K562 (cell line): ENCODE measurements at places on chromosomes 12 and 14. TPM values are rescaled to one million over a fixed set of nuclear protein-coding genes. Genes with fewer than 3 reads are reported as not detected.

Gene PRPH
- total RNA-seq, result 0.81 and 1.6 TPM in 2 replicates

Gene RTL1
- not detected in 2 replicates for total RNA-seq

Gene GNB3
- total RNA-seq, result 3.4 and 4.5 TPM in 2 replicates

Gene PPFIA2
- total RNA-seq, result not detected in 2 replicates

Gene DPF3
- total RNA-seq, result 1.1 and 1.7 TPM in 2 replicates

DNA sequence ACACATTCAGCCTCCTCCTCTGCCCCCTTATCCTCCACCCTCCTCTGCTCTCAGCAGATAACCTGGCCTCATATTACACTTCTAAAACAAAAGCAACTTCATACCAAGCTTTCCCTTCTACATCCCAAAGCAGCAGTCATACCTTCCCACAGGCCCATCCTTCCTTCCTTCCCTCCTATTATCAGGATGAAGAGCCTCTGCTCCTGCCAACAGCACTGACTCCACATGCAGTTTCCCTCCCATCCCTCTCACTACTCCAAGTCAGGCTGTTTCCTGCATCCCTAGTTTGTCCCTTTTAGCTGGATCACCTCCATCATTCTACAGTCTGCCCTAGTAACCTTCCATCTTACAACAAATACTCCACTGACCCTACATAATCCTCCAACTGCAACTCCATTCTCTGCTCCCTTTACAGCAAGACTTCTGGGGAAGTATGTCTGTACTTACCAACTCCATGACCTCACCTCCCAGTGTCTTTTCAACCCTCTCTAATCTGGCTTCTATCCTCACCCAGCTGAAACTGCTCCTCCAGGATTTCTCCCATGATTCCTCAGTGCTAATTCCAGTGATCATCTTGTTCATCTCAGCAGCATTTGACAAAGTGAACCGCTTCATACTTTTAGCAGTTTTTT lies 4.9 kb upstream of the YEATS4 start:
- no peaks in the 10 kb centered on the region for H3K27me3 ChIP-seq
- no peak for DNase-seq
- peaks cover 15% of the 10 kb centered on the region; the same call in 2 of the 3 replicates for H3K4me1 ChIP-seq
- no peaks in the 10 kb centered on the region for H3K36me3 ChIP-seq

DNA sequence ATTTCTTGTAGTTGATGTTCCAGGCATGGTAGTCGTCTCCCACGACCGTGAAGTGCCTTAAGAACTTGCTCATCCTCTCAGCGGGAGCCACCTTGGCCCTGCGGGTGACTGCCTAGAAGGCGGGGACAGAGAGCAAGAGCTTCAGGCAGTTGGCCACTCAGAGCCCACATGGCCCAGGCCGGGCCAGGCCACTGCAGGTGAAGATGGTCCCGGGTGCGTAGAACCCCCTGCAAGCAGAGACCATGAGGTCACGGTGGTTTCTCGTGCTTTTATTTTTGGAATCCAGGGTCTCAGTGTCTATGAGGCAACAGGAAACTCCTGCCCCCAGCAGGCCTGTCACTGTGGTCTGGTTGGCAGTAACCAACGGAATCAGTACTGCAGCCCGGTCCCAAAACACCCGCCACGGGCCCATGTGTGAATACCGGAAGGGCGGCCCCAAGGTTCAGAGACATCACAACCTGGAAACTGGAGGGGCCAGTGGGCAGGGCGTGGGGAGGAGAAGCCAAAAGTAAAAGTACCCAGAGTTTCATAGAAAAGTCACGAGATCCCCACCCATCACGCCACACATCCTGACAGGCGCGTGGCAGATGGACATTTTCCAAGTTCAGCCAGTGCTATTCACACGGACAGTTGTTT lies 27.5 kb downstream of the HVCN1 start:
- no peak overlapping the region for H3K4me3 ChIP-seq
- no peak overlapping the region for H3K27ac ChIP-seq
- no peak for DNase-seq
- H3K27me3 ChIP-seq, result peaks cover 18% of the 10 kb centered on the region; the same call in 2 of the 3 replicates
- no peaks in the 10 kb centered on the region for H3K36me3 ChIP-seq
- H3K4me1 ChIP-seq, result no peaks in the 10 kb centered on the region

DNA sequence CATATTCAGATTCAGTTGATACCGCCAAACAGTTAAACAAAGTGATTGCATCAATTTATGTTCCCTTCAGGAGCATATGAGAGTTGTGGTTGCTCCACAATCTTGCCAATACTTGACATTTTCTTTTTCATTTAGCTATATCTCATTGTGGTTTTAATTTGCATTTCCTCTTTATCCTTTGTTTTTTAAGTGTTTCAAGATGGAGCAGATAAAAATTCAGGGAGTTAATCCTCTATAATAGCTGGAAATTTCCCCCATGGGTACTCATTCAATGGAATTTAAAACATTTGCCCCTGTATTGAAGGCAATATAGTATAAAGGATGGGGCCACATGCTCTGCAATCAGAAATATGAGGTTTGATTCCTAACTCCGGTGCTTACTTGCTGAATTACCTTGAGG lies 1.1 kb upstream of the EXD2 start:
- no peaks in the 10 kb centered on the region for H3K27me3 ChIP-seq
- no peaks in the 10 kb centered on the region for H3K4me1 ChIP-seq
- no peak overlapping the region for H3K27ac ChIP-seq
- DNase-seq, result no peak
- H3K36me3 ChIP-seq, result no peaks in the 10 kb centered on the region
- H3K4me3 ChIP-seq, result no peak overlapping the region

DNA sequence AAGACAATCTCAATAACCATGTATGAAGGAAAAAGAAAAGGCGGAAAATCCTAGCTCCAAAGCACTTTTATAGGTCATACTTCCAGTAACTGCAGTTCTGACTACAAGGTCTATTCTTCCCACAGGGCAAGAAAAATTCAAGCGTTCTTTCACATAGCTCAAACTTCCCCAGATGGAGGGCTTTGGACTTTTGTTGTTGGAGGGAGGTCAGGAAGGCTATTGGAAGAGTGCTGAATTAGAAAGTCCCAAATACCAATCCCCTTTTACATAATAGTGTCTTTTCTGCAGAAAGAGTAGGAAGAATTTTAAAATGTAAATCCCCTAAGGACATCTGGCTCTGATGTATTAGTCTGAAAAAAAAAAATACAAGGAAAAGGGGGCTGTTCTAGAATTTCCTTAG lies 309.4 kb downstream of the MDGA2 start:
- no peak overlapping the region for H3K4me3 ChIP-seq

DNA sequence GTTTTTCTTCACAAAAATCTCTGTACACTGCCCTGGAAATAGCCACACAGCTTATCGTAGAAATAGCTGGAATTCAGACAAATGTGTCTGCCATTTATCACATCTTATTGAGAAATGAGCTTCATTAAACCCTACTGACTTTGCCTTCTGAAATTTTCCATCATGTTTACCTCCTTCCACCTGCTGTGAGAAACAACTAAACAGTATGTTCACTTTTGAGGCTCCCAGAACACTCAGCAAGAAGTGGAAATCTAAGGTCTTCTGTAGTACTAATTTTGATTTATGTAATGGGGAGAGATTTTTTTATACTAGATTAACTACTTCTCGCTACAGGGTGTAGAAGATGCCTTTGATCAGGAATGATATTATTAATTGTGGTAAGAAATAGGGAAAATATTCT lies 268.0 kb downstream of the KCNC2 start:
- H3K4me1 ChIP-seq, result no peaks in the 10 kb centered on the region
